ENCODE measurements at places on chromosomes 1 and 21.

GRCh38 chr21:31136891-31137290, 98.6 kb upstream of the KRTAP19-8 start:
- no peak for DNase-seq

DNA sequence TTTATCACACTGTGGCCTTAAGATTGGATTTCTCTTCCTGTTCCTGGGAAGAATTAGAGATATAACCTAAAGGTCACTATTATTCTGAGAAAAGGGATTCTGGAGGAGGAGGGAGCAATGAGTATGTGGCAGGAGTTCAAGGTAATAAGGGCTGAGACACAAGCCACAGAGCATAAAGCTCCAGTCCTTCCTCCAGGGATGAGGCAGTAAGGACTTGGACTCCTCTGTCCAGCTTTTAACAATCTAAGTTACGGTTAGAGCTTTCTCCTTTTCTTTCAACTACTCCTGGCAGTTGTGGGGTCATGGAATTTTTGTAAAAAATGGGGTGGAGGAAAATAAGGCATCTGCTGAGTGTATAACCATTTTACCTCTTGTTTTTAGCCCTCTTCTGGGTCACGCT, at the start of gene HSD3B2:
HSD3B2 (plus strand) TSS at position 201 of the 400 bp plus-strand sequence. CDS start 270 bp downstream, outside the sequence.
- no peak for DNase-seq

GRCh38 chr1:221078260-221078965, 199.2 kb downstream of the HLX start:
- DNase-seq, result no peak

GRCh38 chr1:86938450-86938849, 24.0 kb downstream of the HS2ST1 start:
- DNase-seq, result no peak

DNA sequence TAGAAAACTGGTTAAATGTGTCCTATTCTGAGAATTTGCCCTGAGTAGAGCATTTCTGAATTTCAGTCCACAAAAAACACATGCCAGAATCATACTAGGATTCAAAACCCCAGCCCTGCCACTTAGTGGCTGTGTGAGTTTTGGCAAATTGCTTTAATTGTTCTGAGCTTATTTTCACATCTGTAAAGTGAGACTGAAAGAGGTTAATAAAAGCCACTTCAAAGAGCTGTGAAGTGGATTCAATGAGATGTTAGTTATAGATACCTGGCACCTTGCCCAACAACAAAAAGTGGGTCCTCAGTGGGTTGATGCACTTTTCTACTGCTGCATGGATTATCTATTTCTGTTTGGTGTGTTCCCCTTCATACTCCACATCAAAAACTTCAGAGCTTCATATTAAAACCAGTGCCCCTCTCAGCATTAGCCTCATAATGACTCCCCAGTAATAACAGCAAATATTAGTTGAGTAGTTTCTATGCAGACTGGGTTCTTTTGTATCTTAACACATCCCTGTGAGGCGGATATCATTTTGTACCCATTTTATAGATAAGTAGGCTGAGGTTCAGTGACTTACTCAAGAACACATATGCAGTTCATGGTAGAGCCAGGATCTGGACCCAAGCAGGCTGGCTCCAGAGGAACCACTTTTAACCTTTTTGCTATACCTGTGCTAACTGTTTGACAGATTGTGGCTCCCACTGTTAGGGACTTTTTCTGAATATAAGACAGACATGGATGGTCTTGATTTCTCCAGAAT, 14.2 kb upstream of the ADORA3 start:
- peak; percentile 63 for DNase-seq

DNA sequence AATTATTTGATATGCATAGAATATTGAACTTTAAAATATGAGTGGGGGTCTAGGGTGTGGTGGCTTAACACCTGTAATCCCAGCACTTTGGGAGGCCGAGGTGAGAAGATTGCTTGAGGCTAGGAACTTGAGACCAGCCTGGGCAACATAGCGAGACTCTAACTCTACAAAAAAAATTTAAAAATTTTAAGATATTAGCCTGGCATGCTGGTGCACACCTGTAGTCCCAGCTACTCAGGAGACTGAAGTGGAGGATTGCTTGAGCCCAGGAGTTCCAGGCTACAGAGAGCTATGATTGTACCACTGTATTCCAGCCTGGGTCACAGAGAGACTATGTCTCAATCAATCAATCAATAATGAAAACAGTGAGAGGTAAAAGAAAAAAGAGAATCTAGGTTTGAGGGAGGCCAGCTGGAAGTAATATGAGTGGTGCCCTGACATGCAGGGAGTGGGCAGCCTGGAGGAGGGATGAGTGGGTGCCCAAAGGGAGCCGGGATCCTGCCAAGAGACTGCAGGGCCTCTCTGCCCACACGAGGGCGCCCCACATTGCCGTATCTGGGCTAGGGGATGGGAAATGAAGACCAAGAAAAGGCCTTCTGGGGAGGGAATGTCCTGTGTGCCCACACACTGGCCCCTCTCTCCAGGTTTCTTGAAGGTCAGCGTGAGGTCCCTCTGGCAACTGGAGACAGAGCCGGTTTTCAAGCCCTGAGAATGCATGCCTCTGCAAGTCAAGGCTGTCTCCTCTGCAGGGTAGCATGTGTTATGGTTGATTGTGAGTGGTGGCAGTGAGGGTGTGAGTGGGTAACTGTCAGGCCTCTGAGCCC, 93.9 kb upstream of the PPM1J start:
- peak; percentile 45 for DNase-seq

GRCh38 chr1:6498576-6499111, 7.2 kb upstream of the PLEKHG5 start:
- DNase-seq, result no peak

- DNase-seq, result no peak
These were observed 26.6 kb downstream of the PTPN14 start for GRCh38 chr1:214524824-214525223.

GRCh38 chr1:19975423-19976193, 3.8 kb downstream of the PLA2G2A start:
- no peak for DNase-seq

DNA sequence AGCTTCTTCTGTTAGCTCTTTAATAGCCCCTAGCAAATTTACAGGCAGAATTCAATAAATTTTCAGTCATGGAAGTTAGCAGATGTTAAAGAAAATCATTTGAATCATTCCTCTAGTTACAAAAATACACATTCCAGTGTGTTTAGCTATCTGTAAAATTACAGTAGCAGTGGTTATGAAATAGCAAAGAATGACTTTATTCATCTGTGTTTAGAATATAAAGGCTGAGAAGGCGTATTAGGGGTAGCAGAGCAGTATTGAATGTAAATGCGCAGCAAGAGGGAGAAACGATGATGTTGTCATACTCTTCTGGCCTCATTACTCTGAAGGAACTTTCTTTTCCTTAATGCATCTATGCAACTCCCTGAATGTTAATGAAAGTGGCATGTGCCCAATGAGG, 106.2 kb upstream of the CYYR1 start:
- DNase-seq, result no peak

GRCh38 chr1:227770812-227771211, 35.6 kb downstream of the SNAP47 start:
- DNase-seq, result no peak

DNA sequence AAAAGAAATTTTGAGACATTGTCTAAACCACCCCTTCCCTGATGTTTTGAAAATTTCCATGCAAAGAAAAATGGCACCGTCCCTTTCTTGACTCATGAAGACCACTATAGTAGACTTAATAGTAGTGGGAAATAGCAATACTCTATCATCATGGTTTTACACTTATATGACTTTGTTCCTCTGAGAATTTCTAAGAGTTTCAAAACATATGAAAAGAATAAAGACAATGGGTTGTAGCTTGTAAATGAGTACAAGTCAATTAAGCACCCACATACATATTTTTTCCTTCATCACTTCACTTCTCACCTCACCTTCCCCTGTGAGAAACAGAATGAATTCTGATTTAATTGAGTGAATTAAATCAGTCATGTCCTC, 151.7 kb downstream of the LYPLAL1 start:
- DNase-seq, result no peak

DNA sequence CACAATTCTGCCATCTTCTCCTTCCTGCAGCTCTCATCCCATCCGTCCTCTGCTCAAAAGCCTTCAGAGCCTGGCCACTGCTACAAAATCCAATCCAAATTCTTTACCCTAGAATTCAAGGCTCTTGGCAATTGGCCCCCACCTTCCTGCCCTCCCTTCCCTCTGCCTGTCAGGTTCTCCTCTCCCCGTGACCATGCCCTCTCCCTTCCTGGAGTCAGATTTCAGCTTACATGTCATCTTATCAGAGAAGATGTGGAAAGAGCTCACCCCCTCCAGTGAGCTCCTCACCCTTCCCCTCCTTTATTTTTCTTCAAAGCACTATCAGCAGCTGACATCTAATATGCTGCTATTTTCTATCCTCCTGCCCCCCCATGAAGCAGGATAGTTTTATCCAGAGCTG, 86.9 kb downstream of the GRIK3 start:
- no peak for DNase-seq

DNA sequence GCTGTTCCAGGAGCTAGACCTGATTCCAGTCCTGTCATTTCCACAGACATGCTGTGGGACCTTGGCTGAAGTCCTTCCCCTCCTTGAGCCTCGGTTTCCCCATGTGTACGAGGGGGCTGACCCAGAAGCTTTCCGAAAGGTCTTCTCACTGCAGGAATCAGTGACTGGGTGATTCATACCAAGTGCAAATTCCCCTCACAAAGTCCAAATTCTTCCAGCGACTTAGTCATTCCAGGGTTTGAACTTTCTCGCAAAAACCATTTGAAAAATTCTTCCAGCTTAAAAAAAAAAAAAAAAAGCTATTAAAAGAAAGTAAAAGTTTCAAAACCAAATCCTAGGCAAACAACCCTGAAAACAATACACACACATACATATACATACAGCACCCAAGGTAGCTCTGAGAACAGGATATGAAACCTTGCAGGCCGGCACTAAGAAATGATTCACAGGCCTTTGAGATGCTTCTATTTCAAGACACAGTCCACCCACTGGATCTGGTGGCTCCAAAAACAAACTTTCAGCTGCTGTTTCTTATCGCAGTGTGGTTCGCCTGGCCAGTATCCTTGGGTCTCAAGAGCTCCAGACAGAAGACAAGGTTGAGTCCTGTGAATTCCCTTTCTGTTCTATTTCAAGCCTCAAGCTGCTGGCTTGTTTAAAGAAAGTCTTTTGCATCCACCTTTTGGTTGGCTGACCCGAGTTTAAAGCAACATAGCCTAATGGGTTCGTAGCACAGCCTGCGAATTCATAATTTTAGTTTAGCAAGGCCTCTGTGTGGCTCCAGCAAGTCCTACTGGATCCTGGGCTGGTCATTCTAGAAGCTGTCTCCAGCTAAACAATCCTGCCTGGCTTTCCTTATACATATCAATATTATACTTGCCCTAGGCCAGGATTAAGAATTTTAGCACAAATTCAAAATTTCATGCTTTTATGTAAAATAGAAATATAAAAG, 18.0 kb upstream of the ID3 start:
- no peak for DNase-seq

GRCh38 chr1:201015551-201016091, 7.9 kb downstream of the KIF21B start:
- no peak for DNase-seq

DNA sequence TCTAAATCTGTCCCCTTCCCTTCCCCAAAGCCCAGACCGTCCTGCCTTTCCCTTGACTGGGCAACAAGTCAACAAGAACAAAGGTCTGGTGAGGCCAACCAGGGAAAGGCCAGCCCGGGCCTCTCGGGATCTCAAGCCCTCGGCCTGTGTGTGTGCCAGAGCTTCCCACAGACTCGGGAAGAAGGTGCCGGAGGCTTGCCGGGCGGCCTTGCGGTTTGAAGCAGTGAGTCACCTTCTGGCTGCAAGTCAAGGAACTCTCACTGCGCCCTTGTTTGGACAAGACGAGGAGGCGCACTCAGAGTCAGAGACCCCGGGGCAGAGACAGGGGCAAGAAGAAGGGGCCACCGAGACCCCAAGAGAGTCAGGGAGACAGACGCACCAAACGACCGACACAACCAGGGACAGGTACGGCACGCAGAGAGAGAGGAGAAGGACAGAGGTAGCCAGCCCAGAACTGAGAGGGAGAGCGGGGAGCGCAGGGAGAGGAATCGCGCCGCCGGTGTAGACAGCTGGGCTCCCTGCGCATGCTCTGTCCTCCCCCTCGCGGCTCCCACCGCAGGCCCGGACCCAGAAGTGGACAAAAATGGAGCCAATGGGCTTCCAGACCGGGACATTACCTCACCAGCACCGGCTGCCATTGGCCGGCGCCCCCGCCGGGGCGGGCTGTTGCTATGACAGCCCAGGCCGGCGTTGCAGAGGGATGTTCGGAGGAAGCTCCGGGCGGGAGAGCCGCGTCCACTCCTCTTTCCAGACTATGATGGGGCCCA, 66.6 kb upstream of the LAPTM5 start:
- peak; percentile 79 for DNase-seq

DNA sequence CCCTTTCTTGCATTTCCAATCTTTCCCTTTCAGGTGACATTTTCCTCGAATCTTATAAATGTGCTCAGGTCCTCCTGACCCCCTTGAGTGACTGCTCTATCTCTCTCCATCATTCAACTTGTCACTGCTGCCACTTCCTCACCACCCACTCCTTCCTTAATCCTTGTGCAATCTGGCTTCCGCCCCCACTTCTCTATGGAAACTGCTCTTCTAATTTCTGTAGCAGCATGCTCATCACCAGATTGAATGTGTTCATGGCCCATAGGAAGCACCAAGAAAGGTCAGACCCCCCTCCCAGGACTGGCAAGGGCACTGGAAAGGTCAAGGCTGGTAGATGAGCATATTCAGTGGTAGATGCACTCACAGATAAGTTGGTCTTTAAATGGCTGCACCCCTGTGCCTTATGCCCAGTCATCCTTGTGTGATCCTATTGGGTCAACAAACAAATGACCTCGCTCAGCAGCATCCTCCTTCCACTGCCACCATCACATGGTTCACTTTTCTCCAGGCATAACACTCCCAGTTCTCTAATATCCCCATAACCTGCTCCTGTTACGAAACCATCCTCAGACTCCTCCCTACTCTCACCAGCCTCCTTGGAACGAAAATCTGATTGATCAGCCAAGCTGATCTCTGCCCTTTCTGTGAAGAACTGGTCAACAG, 288.5 kb upstream of the POU3F1 start:
- no peak for DNase-seq

- no peak for DNase-seq
These were observed 427.4 kb downstream of the TTLL7 start for GRCh38 chr1:83571536-83571935.

- no peak for DNase-seq
These were observed 29.4 kb upstream of the RBM15 start for GRCh38 chr1:110309767-110310166.

- DNase-seq, result no peak
These were observed 60.5 kb downstream of the CD58 start for GRCh38 chr1:116510361-116510760.
